ENCODE measurements at places on chromosomes 1 and 21. TPM values are rescaled to one million over a fixed set of nuclear protein-coding genes. Genes with fewer than 3 reads are reported as not detected.

MUL1 gene
- total RNA-seq, result 30.6 TPM

RSPO1 gene
- total RNA-seq, result 0.20 TPM

CYP2J2 gene
- 10.8 TPM for total RNA-seq

B3GALNT2 gene
- 17.0 TPM for total RNA-seq

CAMSAP2 gene
- total RNA-seq, result 27.3 TPM

CFHR2 gene
- total RNA-seq, result not detected

TMPRSS15 gene
- not detected for total RNA-seq

NBPF19 gene
- 27.0 TPM for total RNA-seq

ZNF683 gene
- not detected for total RNA-seq

CELA3A gene
- 60.6 TPM for total RNA-seq

KCNJ15 gene
- 0.44 TPM for total RNA-seq

FABP3 gene
- 0.98 TPM for total RNA-seq

KCNE2 gene
- not detected for total RNA-seq

UBE2U gene
- total RNA-seq, result not detected

ZNF678 gene
- total RNA-seq, result 9.0 TPM

KNCN gene
- not detected for total RNA-seq

SPTA1 gene
- not detected for total RNA-seq

GRIK3 gene
- total RNA-seq, result 26.1 TPM

SH2D2A gene
- total RNA-seq, result not detected

SEMA4A gene
- total RNA-seq, result 4.6 TPM

SMYD3 gene
- total RNA-seq, result 30.3 TPM

TMEM82 gene
- not detected for total RNA-seq

PAPPA2 gene
- 0.90 TPM for total RNA-seq

DOP1B gene
- total RNA-seq, result 29.9 TPM

SPRR2A gene
- not detected for total RNA-seq

S100A3 gene
- not detected for total RNA-seq
